Activated CD4-positive, alpha-beta T cell treated with anti-CD3 and anti-CD28 coated beads, Interleukin-2, Interleukin-4, amounts not matched to agents 100 ng/mL and 50 ng/mL, durations not matched to agents 16 hours and 8 hours (primary cell): ENCODE measurements at places on chromosomes 3 and 15.

DNA sequence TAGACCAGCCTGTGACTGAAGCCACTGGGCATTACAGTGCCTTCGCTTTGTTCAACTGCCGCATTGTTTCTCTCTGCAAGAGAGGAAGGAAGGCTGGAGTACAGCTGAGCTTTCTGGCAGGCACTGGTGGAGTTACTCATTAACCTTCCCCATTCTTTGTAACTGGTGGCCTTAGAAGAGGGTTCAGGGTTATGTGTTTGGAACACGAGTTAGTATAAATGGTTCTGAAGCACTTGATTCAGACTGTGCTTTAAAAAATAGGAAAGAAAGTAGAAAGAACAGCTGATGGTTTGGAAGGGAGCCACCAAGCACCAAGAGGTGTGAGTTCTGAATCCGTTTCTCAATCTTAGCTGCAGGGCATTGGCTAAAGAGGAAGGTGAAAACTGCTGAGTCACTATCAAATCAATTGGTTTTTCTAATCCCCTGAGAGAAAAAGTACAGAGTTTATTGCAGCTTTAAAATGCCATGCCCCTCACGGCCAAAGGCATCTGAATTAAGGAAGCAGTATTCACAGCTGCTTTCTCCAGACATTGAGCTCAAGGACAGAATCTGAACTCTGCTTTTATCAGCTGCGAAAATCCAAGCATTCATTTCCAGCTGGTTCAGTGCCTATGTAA, 3.6 kb downstream of the HGD start:
- peak; percentile 1 for DNase-seq

GRCh38 chr3:113594066-113594465, 61.7 kb downstream of the SIDT1 start:
- no peak for DNase-seq

- DNase-seq, result no peak
Measured at GRCh38 chr3:108744762-108745161, 12.4 kb downstream of the RETNLB start.

DNA sequence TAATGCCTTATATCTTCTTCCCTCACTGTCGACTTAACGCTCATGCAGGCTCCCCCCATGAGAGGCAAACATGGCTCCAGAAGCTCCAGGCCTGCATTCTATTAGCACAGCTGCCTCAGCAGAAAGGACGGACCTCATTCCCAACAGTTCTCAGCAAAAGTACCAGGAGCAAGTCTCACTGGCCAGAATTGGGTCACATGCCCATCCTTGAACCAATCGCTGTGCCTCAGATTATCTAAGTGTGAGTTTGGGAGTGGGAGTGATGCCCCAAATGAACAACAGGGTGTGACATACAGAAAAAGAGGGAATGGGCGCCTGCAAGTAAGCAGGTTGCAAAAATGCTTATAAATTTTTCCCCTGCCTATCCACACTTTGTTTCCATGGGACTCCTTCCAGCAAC, 4.3 kb upstream of the RAD18 start:
- no peak for DNase-seq

GRCh38 chr3:11618904-11619303, 24.8 kb downstream of the VGLL4 start:
- DNase-seq, result no peak

DNA sequence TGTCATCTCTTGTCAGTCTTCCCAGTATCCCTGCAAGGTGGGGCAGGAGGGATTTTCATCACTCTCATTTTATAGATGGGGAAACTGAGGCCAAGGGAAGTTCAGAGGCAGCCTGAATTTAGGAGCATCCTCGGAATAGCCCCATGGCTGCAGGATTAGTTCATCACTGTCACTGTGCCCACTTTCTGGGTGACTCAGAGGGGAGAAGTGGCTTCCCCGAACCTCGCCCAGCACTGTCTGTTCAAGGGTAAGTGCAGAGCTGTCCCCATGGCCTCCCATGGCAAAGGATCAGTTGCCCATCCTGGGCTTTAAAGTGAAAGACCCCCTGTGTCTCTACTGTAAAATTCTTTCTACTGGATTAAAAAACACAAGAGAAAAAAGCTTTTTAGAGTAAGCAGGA, 60.0 kb upstream of the SEC13 start:
- no peak for DNase-seq

- DNase-seq, result no peak
Measured at GRCh38 chr3:140545756-140546155, 132.1 kb upstream of the TRIM42 start.

GRCh38 chr15:68204776-68205557, at the start of gene CALML4:
TSS of gene CALML4 (minus strand) at chr15:68205332. CDS start at chr15:68205247, 85 bp downstream.
- no peak for DNase-seq

- DNase-seq, result no peak
Measured at GRCh38 chr3:66110840-66111239, 72.1 kb upstream of the MAGI1 start.

GRCh38 chr3:71464613-71465012, 118.9 kb downstream of the FOXP1 start:
- no peak for DNase-seq

DNA sequence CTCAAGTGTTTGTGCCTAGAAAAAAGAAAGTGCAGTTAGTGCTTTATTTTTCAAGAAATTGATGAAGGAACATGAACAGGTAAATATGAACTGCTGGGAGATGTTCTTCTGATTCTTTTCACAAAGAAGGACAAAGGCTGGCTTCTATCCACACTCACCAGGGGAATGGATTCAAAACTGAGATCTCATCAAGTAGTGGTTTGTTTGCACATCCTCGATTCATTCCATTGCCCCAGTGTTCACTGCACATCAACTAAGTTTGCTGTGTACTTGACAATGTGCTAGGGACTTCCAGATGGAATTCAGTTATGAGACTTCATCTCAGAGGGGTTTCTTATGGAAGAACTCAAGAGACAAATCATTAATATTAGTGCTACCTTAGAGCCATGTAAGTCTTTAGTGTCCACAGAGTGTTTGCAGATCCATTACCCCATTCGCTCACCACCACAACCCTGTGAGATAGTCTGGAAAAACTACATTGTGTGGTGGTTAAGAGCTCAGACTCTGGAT, 332.9 kb upstream of the PPP2R3A start:
- DNase-seq, result no peak
